Activated CD4-positive, alpha-beta T cell treated with anti-CD3 and anti-CD28 coated beads, Interleukin-2, Interleukin-4, amounts not matched to agents 100 ng/mL and 50 ng/mL, durations not matched to agents 16 hours and 8 hours (primary cell): ENCODE measurements at places on chromosomes 4 and X.
A peak's percentile ranks its signal among the peaks of the same experiment; 100 is the strongest.

DNA sequence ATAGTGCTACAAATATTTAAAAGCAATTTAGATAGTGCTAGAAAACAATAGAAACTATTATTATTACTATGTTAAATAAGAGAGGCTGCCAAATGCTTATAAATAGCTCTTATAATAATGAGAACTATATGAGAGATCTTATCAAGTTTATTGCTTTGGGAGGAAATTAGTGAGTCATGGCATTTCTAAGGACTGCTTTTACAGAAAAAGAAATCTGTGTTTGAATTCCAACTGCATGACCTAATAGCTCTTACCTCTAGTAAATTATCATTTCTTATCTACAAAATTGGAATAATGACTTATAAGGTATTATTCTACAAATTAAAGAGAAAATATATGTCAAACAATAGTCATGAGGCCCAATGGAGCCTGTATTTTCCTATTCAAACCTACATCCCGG, 177.2 kb downstream of the GABRG1 start:
- no peak for DNase-seq

DNA sequence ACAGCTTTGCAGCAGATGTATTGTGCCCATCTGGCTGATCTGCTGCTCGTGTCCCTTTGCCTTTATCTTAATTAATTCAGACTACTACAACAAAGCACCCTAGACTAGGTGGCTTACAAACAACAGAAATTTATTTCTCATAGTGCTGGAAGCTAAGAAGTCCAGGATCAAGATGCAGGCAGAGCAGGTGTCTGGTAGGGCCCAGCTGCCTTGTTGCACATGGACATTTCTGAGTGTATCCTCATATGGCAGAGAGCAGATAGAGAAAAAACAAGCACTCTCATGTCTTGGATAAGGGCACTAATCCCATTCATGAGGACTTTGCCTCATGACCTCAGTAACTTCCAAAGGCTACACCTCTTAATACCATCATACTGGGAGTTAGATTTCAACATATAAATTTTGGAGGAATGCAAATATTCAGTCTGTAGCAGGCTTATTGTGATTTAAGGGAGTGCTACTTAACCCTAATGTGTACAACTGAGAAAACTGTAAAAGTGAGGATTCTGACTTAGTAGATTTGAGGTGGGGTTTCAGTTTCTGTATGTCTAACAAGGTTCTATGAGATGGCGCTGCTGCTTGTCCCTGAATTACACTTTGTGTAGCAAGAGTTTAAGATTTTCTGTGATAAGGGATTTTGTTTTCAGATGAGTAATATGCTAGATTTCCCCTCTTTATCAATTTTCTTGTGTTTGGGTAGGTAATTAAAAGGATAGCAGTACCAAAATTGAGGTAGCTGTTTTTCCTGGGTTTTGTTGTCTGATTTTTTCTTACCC, 473.2 kb upstream of the TECRL start:
- DNase-seq, result peak; percentile 45

GRCh38 chrX:83022020-83022419, 486.1 kb upstream of the POU3F4 start:
- no peak for DNase-seq

DNA sequence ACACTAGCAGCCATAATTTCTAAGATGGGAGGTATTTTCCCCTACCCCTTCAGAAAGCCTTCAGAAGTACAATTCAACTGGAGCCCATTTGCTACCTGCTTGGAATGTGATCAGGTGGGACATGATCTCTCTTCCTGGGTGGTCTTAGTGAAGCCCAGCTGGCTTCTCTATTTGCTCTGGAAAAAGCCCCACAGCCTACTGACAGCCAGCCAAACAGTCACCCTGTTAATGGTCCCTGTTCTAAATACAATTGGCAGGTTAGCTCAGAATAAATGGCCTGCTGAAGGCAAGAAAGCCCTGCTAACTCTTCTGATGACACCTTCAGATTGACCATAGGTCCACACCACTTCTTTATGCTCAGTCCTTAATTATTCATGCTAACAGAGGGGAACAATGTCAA, 39.9 kb downstream of the HS6ST2 start:
- no peak for DNase-seq

- DNase-seq, result no peak
Measured at GRCh38 chr4:74357965-74358364, 7.0 kb upstream of the EREG start.

- no peak for DNase-seq
Measured at GRCh38 chr4:52982255-52982945, 120.3 kb downstream of the RASL11B start.

DNA sequence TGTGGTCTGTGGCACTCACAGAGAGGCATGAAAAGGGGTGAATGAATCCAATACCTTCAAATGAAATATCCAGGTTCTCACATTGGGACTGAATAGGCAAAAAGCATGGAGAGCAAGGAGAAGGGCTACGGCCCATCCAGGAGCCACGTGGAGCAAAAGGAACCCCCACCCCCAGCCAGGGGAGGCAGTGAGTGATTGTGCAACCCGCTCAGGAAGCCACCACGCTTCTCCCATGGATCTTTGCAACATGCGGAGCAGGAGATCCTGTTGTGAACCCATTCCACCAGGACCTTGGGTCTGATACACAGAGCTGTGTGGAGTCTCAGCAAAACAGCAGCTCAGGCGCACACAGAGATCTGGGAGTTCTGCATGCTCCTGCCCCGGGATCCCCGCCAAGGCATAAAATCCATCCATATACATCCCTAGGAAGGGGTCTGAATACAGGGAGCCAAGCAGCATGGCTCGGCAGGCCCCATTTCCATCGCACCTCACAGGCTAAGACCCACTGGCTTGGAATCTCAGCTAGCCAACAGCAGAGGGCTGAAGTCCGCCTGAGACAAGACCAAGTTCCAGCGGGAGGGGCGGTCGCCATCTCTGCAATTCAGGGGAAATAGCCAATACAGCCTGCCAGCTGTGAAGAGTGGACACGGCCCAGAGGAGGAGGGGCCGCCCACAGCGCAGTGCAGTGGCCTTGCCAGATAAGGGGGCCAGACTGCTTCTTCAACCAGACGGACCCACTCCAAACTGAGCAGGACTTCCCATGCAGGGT, 80.2 kb downstream of the FGF16 start:
- no peak for DNase-seq
